ENCODE measurements at places on chromosomes 11 and 22.

GRCh38 chr11:12245091-12245490 lies 132.3 kb upstream of the PARVA start:
- DNase-seq: no peak

DNA sequence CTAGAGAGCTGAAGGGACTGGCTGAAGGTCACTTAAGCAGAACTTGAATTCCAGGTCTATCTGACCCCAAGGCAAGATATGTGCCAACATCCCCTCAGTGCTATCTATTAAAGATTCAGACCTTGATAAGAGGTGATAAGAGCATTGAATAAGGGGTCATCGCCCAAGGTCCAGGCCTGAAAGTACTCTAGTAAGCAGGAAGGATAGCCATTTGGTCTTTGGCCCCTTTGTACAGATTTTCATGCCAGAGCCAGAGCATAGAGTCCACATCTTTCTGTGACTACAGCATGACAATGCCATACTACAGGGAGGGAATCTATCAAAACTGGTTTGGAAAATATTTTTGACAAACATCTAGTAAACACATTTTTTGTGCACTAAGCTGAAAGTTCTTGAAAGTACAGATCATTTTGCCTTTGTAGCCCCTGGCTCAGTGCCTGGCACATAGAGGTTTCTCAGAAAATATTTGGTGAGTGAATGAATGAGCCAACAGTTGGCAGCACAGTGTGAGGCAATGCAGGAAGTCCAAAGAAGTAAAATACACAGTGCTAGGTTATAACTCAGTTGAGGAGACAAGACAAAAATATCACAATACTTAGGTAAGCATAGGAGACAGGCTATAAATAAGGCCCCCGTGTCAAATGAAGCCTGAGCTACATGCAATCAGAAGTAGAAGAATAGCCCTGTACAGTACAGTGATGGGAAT lies 15.1 kb upstream of the RRAS2 start:
- no peak for DNase-seq

DNA sequence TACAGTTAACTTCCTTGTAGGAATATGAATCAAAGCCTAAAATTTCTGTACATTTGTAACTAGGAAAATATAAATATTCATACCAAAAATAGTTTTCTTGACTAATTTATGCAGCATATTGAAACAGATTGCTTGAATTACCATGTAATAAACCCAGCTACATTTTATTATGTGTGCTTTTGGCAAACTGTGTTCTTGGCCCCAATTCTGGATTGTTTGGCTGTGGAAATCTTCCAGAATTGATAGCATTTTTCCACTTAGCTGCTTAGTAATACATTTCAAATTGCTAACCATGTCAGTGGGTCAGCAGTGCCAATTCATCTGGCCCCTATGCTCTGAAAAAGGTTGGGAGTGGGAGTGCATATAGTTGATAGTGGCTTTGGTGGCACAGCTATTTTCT lies 32.3 kb downstream of the PDHX start:
- no peak for DNase-seq

DNA sequence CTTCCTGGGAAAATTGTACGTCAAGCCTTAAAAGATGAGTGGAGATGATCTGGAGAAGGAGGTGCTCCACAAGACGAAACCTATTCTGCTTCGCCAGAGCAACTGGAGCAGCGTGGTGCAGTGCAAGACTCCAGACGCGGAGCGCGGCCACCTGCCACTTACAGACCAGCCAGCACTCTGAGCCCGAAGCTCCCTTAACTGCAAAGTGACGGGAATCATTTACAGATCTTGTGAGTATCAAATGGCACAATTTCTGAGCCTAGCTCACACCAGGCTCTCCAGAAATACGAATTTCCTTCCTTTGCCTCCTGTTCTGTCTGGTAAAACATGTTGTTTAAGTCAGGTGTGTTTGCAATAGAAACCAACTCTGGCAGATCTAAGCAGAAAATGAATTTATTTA lies 369.3 kb downstream of the CADM1 start:
- DNase-seq: no peak

DNA sequence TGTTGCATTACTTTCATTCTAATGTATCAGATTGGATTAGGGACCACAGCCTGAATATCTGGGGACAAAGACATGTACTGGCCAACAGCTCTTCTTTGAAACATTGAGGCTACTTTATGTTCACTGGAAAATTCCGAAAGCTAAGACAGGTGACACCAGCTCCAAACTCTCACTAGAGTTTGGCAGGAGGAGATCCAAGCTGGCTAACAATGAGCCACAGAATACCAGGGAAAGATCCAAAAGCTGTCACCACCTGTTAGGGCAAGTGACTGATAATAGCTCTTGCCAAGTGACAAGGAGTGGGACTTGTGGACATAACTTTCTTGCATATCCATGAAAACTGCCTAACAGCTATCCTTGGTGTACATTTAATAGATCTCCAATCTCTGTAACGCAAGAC lies 333.3 kb downstream of the TTC28 start:
- DNase-seq: no peak

DNA sequence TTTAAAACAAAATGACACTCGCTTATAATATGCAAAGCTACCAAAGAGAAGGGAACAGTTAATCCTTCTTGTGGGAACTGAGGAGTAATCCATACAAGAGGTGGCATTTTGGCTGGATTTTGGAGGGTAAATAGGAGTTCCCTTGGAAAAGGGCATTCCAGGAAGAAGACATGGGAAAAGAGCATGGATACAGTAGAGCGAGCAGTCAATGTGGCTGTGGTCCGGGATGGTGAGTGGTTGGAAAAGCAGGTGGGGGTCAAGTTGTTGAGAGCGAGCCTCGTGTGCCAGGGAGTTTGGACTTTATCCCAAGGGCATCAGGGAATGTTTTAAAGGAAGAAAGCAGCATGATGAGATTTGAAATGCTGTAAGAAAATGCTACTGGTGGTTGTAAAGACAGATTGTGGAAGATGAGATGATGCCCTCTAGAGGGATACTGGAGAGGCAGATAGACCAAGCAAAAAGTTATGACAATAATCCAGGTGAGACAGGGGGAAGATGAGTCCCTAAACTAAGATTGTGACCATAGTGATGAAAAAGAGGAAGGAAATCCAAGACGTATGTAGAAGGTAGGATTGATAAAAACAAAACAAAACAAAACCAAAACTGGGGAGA lies 3.8 kb upstream of the MMP7 start:
- DNase-seq: no peak

GRCh38 chr11:24233041-24233440 lies 263.8 kb upstream of the LUZP2 start:
- no peak for DNase-seq

DNA sequence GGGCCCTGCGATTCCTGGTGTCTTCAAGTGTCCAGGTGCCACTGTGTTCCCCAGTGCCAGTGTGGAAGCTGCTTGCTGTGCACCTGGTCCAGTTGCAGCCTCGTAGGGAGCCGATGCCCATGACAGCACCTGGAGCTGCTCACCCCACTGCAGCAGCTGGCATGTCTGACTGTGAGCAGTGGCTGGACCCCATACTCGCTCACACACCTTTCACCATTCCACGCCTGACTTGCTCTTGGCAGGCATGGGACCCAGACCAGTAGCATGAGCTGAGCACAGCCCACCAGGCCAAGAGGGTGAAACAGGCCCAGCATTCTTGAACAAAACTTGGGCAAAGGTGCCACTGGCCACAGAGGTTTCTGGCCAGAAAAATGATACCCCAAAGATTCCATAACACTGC lies 124.5 kb upstream of the THY1 start:
- DNase-seq: no peak

DNA sequence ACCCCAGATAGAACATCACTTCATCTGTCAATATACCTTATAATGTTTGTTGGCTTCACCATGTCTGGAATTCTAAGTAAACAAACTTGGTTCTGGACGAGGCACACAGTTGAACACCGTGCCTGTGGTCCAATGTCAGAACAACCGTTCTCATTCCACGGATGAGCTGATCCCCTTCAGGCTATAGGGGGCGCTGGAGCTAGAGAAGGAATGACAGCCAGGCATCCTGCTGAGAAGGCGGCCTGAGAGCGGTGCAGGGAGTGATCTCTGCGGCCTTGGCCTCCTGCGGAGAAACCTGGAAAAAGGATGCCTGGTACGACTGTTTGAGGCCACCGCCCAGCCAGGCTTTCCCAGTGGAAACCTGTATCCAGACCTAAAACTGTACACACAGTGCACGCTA lies 48.7 kb downstream of the FDX1 start:
- no peak for DNase-seq

DNA sequence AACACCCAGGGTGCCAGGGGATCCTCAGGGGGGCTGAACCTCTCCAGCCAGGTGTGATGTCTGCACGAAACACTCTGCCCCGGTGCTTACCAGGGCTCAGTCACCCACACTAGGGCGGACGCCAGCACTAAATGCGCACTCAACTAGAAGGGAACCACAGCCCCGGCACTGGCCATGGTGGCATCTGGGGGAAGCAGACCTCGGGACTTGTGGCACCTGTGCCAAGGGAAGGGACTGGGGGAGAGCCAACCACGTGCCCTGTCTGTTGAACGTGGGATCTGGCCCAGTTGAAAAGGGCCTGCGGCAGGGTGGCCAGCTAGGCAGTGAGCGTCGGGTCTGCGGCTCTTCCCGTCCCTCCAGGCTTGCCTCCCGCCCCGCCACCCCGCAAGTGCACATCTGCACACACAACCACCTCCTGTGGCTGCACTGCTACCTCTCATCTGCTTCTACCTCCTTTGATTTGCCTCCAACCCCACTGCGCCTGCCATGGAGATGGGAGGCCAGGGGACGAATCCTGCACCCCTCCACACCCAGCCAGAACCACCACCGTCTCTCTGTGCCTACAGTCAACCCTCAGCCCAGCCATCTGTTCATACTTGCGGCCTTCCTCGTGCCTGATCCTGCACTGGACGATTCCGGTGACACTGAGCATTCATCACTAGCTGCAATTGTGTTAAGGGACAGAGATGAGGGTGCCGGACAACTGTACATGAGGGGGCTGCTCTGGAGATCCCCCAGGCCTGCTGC lies 15.0 kb upstream of the MOB2 start:
- no peak for DNase-seq

- DNase-seq: no peak
Measured at GRCh38 chr11:130261571-130261970, 53.1 kb downstream of the ZBTB44 start.

GRCh38 chr11:17607083-17607429 lies 60.0 kb downstream of the OTOG start:
- DNase-seq: no peak

DNA sequence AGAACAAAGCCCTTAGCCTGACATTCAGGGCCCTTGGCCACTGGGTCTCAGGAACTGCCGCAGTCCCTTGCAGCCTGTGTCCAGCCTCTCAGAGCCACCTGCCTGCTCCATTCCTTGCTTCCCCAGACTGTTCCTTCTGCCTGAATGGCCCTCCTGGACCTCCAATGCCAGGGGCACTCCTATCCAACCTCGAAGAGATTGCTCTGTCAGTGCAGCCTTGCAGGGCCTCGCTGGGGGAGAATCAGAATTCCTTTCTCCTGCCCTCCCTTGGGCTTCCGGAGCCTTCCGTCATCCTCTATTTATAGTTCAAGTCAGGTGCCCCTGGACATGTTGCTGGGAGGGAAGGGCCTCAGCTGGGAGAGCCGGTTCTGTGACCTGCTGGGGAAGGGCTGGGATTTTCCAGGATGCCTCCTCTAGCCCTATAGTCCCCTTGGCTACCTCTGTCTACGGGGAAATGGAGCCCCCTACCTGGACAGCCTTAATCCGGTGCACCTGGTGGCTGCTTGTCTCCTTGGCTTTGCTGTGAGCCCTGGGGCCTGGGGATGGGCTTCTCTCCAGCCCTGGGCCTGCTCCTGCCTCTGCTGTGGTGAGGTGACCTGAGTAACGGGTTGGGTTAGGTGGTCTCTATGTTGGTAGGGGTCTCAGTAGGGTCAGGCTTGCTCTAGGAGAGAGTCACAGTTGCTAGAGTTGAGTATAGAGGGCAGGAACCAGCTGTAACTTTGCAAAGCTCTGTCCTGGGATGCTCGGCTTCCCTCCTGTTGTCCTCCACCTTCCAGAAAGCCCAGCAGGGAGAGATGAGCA lies 45.9 kb upstream of the SYT7 start:
- no peak for DNase-seq

GRCh38 chr11:1251236-1251770 lies 28.4 kb downstream of the MUC5B start:
- DNase-seq: no peak

DNA sequence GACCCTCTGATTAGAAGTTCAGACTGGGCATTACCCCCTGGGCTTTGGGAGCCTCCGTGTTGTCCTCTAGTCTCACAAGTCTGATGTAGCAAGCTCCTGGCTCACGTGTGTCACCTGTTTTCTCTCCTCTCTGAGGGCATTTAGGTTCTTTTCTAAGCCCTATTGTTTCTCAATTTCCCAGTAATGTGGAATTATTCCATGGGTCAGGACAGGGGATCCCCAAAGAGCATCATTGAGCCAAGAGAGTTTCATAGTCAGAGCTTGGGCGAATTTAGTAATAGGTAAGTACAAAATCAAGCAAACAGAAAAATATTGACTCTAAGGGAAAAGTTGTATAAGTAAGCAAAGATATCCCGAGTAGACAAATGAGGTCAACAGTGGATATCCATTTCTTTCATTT lies 57.3 kb downstream of the PPP6R2 start:
- no peak for DNase-seq

DNA sequence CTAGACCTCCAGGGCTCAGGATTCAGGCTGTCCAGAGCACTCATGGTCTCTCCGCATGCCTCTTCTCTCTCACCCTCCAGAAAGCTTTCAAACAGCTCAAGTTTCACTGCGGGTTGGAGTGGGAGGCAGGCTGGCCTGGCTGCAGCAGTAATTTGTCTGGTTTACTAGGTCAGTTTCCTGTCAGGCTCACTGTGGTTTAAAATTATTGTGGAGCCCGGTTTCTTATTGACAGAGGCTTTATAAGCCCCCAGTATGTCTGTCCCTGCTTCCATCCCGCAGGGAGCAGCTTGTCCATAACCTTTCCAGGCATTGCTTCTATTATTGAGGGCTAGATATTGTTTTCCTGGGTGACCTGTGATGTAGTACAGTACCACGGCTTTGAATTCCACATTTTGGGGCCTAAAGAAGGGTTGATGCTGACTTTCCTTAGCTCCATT lies 235.3 kb upstream of the SORL1-AS1 start:
- no peak for DNase-seq

GRCh38 chr11:17734418-17734911 lies at the start of gene KCNC1:
KCNC1 (plus strand) TSS chr11:17734781; CDS start chr11:17736003, 1,222 bp downstream.
- no peak for DNase-seq

DNA sequence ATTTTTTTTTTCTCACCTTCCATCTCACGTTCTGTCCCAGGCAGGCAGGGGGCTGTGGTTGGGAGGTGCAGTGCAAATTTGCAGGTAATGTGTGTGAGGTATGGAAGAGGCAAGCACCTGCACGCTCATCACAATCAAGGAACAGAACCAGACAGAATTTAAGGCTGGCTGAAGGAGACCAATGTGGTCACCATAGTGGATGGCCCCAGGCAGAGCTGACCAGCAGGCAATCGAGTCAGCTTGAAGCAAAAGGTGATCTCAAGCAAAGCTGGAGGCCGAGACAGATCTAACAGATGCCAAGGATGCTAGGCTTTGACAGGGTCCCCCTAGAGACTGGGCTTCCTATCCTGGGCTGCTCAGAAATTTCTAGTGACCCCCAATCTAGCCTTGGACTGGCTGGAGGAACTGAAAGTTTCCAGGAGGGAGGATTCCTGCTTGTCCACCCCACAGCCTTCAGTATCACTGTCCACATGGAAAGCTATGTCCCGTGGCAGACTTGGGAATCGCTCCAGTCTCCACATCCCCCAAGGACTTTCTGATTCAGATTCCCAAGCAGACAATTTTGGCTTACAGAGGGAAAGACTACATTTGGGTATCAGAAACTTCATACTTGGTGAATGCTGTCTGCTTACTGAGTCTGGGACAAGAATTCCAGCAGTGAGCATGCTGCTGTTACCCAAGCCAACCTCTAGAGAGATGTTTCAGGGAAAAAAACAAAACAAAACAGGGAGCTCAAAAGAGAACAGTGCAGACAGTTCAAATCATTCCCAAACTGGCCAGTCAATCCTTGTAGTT lies 9.0 kb upstream of the MICAL3 start:
- DNase-seq: no peak

Data from activated T-helper 2 cell treated with anti-CD3 and anti-CD28 coated beads, Interferon-gamma antibody, Interleukin-2, Interleukin-4, amounts not matched to agents 10 μg/mL and 5 μg/mL and 100 μg/mL, durations not matched to agents 14 hours and 24 hours and 36 hours (primary cell).